ENCODE measurements at places on chromosomes 2 and 18.

GRCh38 chr2:207996848-207997247 lies 28.5 kb downstream of the PLEKHM3 start:
- no peak for DNase-seq

- DNase-seq = no peak
Observed at GRCh38 chr2:99140056-99140859, 1.2 kb upstream of the C2orf15 start.

DNA sequence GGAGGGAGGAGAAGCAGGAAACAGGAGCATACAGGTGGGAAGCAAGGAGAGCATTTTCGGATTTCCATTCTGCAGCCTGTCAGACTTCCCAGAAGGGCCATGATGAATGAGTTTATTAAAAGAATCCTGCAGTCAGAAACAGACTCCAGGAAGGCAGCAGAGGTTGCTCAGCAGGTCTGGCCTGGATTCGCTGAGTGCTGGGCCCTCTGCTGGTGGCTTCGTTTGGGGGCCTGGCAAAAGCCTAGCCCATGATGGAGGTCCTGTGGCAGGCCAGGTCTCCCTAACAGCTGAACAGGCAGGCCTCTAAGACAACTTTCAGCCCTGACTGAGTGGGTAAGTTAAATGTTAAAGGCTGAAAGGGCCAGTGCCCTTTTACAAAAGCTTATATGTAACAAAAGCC lies 108.2 kb upstream of the CAPN13 start:
- DNase-seq = no peak

- no peak for DNase-seq
Observed at GRCh38 chr2:100822587-100823248, 2.8 kb downstream of the NPAS2 start.

DNA sequence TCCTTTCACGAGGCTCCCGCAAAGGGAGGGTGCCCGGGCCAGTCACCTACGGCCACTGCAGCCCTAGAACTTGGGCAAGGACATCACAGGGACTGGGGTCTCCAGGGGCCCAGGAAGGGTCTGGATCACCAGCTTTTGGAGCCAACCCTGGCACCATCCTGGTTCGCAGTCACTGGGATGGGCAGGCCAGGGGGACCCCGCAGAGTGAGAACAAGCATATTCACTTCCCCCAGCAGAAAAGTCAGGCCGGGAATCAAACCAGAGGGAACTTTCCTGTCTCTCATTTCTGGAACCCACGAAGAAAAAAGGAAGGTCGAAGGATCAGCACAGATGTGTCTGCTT lies 15.4 kb downstream of the SMAD7 start:
- DNase-seq = no peak

GRCh38 chr2:63056107-63057050 lies 5.7 kb downstream of the OTX1 start:
- DNase-seq = peak; percentile 51

DNA sequence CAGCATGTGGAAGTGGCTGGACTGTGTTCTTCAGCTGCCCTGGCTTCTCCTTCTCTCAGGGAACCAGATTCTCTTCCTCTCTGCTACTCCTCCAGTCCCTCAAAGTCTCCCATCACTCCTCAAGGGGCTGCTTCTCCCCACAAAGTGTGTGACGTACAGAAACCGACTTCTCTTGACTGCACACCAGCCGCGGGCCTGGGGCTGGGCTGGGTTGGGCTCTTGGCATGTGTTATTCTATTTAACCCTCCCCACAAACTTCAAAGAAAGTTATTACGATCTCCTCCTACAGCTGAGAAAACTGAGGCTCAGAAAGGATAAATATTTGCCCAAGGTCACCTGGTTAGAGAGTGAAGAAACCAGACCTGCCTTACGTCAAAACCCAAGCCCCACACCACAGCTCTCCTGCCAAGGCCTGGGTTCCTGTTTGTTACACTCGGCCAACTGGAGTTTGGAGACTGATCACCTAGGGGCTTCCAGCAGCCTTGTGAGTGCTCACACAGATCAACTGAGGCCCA lies 269.0 kb downstream of the TFCP2L1 start:
- DNase-seq = no peak

DNA sequence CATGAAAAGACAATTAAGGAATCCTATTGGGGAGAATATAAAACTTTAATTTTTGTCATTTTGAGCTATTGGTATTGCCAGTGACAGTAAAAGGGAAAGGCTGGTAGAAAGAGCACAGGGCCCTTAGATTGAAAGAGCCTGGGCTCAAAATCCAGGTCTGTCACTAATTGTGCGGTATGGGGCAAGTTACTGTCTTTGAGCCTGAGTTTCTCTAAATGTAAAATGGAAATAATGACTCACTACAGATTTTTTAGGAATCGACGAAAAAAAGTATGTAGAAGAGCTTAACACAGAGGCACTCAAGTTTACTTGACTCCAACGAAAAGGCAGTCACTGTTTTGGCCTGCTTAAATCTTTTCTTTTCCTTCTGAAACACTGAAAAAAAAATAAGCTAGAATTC lies 7.0 kb downstream of the NDUFV2 start:
- DNase-seq = no peak

DNA sequence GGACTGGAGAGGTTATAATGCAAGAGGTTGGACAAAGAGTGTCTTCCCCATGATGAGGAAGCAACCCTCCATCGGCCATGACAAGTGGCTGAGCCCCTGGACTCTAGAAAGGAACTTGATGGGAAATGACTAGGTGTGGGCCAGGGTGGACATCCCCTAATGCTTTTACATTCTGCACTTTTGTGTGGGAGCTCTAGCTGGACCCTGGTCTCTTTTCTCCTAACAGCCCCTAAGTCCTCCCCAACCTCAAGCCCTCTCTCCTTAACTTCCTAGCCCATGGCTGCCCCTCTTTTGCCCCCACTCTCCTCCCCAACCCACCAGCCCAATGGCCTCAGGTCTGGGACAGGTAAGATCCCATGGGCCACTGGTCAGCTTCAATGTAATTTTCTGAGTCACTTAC lies 2.4 kb downstream of the CD207 start:
- DNase-seq = no peak

DNA sequence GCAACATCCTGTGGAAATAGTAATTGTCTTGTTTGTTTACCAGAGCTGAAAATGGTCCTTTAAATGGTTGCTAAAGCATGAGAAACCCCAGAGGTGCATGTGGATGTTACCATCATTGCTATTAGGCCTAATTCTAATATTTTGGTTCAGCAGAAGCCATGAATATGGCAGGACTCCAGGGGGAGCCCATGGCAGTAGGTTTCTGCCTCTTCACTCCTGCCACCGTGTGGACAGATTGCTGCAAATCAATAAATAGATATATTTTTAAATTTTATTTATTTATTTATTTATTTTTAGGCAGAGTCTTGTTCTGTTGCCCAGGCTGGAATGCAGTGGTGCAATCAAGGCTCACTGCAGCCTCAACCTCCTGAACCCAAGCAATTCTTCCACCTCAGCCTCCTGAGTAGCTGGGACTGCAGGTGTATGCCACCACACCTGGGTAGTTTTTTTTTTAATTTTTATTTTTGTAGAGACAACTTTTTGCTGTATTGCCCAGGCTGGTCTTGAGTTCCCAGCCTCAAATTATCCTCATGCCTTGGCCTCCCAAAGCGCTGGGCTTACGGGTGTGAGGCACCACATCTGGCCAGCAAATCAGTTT lies 54.9 kb upstream of the CAPN13 start:
- DNase-seq = no peak

- no peak for DNase-seq
Observed at GRCh38 chr2:135281379-135281778, 229.3 kb downstream of the RAB3GAP1 start.

- DNase-seq = no peak
Observed at GRCh38 chr2:223508372-223508771, 93.8 kb downstream of the SCG2 start.

- DNase-seq = no peak
Observed at GRCh38 chr2:240107477-240107796, 28.7 kb downstream of the COPS9 start.

- DNase-seq = no peak
Observed at GRCh38 chr18:10006311-10006893, 92.6 kb downstream of the VAPA start.

- DNase-seq = no peak
Observed at GRCh38 chr2:196887431-196887830, 39.1 kb downstream of the PGAP1 start.
